Stimulated activated CD4-positive, alpha-beta T cell treated with anti-CD3 and anti-CD28 coated beads, Interleukin-12 subunit alpha, Interleukin-12 subunit beta, amount 100 ng/mL, for 48 hours (primary cell): ENCODE measurements at places on chromosomes 6 and 20.

DNA sequence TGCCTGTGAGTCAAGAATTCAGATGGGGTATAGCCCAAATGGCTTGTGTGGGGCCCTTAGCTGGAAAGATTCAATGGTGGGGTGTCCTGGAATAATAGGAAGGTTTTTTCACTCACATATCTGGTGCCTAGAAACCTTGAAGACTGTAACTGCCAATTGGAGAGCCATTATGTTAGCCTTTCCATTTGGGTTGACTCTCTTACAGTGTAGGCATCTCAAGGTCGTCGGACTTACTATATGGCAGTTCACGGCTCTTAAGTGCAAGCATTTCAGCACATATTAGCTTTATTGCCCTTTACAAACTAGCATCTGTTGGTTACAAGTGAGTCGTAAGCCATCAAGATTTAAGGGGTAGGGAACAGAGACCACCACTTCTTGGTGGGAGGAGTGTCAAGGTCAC is 74.1 kb downstream of the CD2AP start:
- DNase-seq, result no peak

- no peak for DNase-seq
Observed at GRCh38 chr6:110319843-110320242, 38.3 kb downstream of the METTL24 start.

GRCh38 chr20:40307997-40308396 is 381.0 kb downstream of the MAFB start:
- DNase-seq, result no peak

DNA sequence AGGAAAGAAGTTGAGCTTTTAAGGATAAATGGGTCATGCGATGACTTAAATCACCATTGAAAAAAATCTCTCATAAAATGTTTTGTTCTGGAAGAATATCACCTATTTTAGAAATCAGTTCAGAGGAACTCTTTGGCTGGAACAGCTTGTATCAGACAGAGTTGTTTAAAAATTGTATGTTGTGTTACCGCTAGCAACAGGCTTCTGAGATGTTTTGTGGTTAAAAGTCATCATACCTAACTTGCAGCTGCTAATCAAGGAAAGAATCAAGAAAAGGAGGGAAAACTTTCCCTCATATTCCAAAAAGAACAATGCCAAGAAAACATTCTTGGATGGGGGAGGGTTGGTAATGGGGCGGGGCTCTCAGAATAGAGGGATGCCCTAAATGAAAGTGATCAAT is 220.7 kb upstream of the CITED2 start:
- no peak for DNase-seq

- no peak for DNase-seq
Observed at GRCh38 chr6:166471797-166472260, 89.1 kb upstream of the MPC1 start.

- no peak for DNase-seq
Observed at GRCh38 chr20:18929800-18930199, 116.2 kb downstream of the SCP2D1 start.

GRCh38 chr6:166687879-166688205 is 60.8 kb upstream of the RPS6KA2 start:
- DNase-seq, result no peak

- no peak for DNase-seq
Observed at GRCh38 chr6:42229506-42230119, 12.0 kb upstream of the MRPS10 start.
